Stimulated activated CD4-positive, alpha-beta T cell treated with anti-CD3 and anti-CD28 coated beads, Interleukin-4, amount 100 ng/mL, for 4 hours (primary cell): ENCODE measurements at places on chromosomes 7 and 10.

- no peak for DNase-seq
Observed at GRCh38 chr7:99326408-99326782, 697 bp downstream of the ARPC1A start.

DNA sequence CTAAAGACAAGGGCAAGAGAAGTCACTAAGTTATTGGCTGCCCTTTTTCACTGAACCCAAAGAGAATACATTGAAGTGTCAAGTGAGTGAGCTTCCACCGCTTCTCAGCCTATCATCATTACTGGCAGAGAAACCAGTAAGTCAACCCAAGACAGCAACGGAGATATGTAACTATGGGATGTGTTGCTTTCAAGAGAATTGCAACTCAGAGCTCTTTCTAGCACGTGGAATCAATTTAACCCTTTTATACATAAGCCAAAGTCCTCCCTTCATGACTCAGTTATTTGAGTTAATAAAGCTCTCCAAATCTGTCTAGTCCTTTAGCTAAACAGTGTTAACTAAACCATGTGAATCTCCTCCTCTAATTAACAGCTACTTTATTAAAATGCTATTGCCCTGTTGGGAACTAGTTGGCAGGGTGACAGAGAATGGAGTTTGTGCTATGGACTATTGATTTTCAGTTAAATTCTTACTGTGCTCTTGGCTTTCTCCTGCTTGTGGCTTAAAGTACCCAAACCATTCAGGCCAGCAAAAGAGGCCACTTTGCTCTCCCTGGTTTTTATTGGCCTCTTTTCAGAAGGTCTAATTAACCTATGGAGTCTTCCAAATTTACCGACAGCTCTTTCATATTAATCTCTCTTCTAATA lies 287.7 kb downstream of the NRG3 start:
- no peak for DNase-seq

DNA sequence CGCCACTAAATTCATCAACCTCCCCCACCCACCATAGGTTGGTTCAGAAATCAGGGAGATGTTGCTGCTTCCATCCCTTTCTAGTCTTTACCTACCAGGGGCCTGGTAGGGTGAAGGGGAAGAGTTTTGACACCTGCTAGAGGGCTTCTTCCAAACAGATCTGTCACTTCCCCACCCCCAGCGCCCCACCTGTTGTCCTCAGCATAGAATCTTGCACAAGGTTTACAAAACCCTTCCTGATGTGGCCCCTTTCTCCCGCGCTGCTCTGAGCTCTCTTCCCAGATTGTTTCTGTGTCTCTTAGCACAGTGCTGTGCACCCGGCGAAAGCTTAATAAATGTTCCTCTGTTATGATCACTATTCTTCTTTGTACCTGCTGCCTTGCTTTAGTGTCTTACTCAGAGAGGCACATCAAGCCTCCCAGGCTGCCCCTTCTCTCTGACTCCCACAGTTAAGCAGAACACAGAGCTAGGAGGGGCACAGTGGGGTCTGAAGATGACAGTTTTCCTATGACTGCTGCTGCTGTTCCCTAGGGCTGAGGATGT lies 11.2 kb upstream of the C10orf95 start:
- no peak for DNase-seq

DNA sequence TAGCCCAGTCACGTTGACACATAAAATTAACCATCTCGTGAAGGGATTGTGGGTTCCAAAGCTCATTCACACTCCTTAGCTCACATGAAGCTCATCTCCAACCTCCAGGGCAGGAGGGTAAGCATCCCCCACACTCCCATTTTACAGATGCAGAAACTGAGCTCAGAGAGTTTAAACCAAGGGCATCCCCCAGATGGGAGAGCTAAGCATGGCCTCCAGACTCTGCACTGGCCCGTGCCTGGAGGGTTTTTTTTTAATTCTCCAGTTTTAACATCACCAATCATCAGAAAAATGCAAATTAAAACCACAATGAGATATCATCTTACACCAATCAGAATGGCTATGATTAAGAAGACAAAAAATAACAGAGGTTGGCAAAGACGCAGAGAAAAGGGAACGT lies 53.3 kb upstream of the TCF7L2 start:
- DNase-seq: no peak

DNA sequence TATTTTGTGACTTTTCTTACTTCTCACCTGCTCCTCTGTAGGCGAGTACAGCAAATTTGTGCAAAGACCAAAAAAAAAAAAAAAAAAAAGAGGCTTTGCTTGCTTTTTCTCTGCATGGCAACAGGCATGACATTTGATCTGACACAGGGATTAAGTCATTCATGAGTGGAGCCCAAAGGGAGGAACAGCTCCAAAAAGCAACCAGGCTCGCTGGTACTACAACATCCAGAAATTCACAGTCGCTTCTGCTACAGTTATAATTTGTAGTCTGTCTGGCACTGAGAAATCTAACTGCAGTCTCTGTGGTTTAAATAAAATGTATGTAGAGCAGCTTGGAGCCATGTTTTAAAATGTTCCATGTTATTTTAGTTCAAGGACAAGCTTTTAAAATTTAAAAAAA lies 31.7 kb downstream of the MKX start:
- no peak for DNase-seq

DNA sequence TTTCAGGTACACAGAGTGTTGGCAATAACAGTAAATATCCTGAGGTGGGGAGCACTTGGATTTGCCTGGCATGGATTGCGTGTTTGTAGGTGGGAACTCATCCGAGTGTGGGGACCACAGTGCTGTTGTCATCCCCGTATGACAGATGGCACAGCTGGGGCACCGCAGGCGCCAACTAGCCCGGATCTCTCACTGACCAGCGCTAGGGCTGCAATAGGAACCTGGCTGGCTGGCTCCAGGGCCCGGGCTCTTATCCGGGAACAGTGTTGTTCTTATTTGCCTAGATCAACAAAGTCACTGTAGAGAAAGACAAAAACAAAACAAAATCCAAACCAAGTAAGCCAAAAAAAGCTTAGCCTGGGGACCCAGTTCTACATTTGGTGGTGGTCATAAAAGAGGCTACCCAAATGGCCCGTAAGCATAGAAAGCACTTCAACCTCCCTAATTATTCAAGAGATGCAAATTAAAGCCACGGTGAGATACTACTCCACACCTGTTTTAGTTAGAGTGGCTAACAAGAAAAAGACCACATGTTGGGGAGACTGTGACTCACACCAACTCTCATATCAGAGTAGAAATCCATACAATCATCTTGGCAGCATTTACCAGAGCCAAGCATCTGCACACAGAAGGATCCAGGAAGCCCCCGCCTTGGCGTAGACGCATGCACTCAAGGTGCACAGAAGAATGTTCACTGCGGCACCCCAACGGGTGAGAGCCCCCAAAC lies 27.2 kb upstream of the PFKFB3 start:
- no peak for DNase-seq

DNA sequence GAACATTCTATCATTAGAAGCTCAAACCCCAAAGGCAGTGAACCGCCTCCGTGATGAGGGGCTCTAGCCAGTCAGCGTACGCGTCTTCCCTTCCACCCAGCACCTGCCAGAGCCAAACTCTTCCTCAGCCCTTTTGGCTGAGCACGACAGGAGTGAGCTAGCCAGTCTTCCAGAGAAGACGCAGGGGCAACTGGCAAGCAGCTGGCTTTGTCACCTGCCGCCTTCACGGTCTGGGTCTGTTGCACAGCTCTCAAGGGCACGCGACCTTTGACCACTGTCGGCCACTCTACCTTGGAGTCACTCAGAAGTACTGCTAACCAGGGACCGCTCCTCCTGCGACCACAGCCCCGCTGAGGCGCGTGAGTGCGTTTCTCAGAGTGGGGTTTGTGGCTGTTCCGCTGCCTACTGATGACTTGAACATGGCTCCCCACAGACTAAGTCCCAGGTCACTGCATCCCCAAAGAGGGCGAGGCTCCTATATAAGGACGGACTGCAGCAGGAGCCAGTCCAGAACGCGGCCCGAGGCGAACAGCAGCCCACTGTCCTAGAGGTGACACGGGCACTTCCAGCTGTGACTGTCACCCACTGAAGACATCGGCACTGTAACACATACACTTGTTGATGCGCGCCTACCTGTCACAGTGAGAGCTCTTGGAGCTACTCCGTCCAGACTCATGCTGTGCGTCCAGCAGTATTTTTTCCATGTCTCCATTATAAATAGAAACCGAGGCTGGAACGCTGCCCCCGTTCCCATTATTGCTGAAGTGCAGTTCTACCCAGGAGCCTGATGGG lies 8.4 kb downstream of the BNIP3 start:
- no peak for DNase-seq

GRCh38 chr7:106763717-106764116 lies 101.4 kb upstream of the PIK3CG start:
- DNase-seq: no peak

DNA sequence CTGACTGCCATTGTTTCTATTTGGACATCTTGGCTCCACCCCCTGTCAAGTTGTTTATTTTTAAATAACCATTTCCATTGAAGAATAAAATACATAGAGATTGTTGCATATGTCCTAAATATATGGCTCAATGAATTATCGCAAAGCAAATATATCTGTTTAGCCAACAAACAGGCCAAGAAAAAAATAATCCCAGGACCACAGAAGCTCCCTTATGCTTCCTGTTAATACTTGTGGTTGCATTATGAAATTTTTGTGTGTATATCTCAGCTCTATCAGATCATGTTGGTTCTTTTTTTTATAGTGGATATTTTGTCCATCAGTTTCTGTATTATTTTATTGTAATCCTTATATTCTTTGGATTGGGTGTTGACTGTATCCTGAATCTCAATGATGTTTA lies 53.4 kb upstream of the CYP2C8 start:
- DNase-seq: no peak

DNA sequence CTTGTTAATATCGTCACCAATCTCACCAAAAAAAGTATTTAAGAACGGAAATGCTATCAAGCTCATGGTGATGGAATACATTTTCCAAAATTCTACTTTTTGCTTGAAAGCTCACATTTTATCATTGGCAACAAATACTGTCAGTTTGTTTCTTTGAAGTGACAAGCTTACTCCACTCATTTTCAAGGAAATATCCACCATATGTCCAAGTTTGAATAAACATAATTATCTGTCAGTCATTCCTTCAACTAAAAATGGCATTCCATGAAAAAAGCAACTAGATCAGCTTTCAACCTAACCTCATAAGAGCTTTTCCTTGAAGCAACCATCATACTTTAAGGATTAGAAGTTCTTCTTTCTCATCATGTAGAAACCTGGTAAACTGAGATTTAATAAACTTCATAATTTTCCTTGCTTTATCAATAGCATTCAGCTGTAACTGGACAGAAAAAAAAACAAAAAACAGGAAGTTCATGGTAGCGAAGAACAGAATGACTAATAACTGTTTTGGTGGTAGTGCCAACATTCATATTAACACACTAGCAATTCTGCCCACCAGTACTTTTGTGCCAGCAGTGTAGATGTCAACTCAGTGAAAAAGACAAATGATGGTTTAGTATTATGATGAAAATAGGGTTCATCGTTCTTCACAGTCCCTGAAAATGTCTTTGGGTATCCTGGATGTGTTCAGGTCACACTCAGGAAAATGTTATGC lies 764.9 kb downstream of the GRM8 start:
- no peak for DNase-seq

- no peak for DNase-seq
Observed at GRCh38 chr10:132551808-132552130, 14.2 kb downstream of the INPP5A start.

GRCh38 chr7:151115121-151115835 lies 29.0 kb downstream of the AGAP3 start:
- DNase-seq: peak; percentile 22

GRCh38 chr7:23105086-23105643 lies 420 bp upstream of the KLHL7 start:
- no peak for DNase-seq

- no peak for DNase-seq
Observed at GRCh38 chr7:154738216-154738615, 264.7 kb downstream of the PAXIP1 start.

GRCh38 chr10:25036381-25036780 lies 20.0 kb downstream of the THNSL1 start:
- DNase-seq: no peak

GRCh38 chr7:120833546-120833945 lies 24.4 kb downstream of the TSPAN12 start:
- DNase-seq: no peak

- DNase-seq: no peak
Observed at GRCh38 chr10:86648704-86649427, 5.5 kb upstream of the OPN4 start.

DNA sequence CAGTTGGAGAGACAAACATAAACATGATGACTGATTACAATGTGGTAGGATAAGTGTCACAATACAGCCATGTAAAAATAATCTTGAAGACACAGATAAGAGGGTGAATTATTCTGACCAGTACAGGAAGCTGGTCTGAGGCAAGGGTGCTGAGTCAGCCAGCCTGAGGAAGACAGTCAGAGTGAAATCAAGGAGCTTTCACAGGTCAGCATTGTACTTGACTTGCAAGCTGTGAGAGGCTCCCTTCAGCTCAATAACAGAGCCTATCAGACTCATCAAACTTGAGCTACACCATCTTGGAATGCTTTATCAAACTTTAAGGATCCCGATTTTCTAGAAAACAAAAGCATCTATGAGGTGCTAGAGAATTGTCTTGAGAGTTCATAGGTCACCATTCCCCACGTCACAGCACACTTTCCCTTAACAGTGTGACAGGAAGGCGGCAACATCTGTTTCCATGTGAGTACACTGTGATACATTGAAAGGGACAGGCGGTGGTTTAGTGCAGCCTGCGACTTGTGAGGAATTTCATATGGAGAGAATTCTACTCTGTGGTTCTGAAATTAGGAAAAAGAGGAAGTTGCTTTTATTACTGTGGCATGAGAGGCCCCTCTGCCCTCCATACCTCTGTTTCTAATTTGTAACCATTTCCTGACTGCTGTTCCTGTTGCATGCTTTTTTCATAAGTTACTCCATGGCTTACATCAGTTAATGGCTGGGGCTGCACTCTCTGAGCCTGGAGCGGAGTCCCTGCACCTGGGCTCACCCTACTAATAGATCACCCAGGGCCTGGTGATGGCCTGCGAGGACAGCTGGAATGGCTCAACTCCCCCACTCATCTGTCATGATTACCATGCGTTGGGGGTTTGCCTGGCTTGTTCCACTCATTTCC lies 417.1 kb downstream of the SUGCT start:
- DNase-seq: no peak

GRCh38 chr7:101362334-101363195 lies at the start of gene COL26A1:
TSS of gene COL26A1 (plus strand) at chr7:101362875. CDS start at chr7:101363033, 158 bp downstream.
- peak; percentile 17 for DNase-seq

GRCh38 chr7:15159261-15159660 lies 256.7 kb upstream of the DGKB start:
- DNase-seq: no peak

- DNase-seq: no peak
Observed at GRCh38 chr7:105830405-105831301, 45.7 kb downstream of the ATXN7L1 start.

GRCh38 chr7:116876664-116877442 lies 14.5 kb downstream of the CAPZA2 start:
- no peak for DNase-seq

- DNase-seq: no peak
Observed at GRCh38 chr10:97067716-97068391, 117.9 kb downstream of the SLIT1 start.

GRCh38 chr7:14767716-14768425 lies 134.7 kb downstream of the DGKB start:
- DNase-seq: no peak

- no peak for DNase-seq
Observed at GRCh38 chr7:89988074-89988473, 166.2 kb upstream of the STEAP1 start.

- no peak for DNase-seq
Observed at GRCh38 chr7:37590824-37591223, 92.7 kb upstream of the GPR141 start.
